NCI-H2171 (cell line): ENCODE measurements at places on chromosomes 6 and 20.

DNA sequence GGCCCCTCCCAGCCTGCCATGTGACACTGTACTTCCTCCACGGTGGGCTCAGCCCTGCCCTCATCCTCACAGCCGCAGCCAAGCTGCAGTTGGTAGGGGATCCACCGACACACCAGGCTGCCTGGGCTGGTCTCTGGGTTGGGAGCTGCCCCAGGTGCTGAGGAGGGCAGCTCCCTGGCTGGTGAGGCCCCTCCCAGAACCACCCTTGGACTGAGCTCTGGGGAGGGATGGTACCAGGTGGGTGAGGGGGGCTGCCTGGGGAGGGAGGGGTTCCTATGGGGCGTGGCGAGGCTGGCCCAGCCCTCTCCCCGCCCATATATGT, 185 bp upstream of the TNFRSF6B start:
- no peak for DNase-seq

- no peak for DNase-seq
Measured at GRCh38 chr6:34238585-34239499, 2.2 kb downstream of the HMGA1 start.

- DNase-seq = no peak
Measured at GRCh38 chr6:138400326-138400725, 3.7 kb upstream of the HEBP2 start.

DNA sequence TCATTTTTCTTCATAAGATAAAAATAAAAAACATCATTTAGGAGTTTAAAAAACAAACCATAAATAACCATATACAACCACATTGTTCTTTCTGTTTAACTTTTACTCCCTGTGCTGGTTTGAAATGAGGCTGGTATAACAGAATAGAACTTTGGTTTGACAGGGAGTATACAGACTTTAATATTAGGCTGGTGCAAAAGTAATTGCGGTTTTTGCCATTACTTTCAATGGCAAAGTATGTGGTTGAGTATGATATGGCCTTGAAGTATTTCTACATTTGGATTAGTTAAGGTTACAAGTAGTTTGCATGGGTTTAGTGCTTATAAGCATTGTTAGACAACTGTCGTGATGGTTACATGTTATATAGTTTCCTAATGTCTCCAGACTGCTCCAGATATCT, 29.0 kb upstream of the COL10A1 start:
- no peak for DNase-seq

- DNase-seq = no peak
Measured at GRCh38 chr20:14197097-14197496, 140.3 kb downstream of the FLRT3 start.

GRCh38 chr20:58078741-58079522, 149.5 kb downstream of the ANKRD60 start:
- DNase-seq = no peak

GRCh38 chr6:42970871-42971612, 7.9 kb downstream of the PEX6 start:
- no peak for DNase-seq

DNA sequence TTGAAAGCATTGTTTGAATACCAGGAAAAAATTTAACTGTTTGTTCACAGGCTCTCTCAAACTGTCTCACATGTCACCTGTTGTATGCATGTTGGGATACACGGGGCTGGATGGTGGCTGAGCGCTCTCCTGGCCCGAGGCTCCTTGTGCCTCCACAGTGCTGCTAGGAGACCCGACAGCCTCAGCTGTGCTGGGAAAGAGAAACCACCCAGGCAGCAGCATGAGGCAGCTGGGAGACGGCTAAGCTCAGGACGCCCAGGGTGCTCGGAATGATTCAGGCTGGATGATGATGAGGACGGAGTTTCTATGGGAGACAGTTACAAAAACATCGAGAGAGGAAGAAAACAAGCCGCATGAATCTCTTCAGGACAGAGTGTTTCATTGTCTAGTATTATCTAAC, 278.0 kb upstream of the CDH4 start:
- DNase-seq = no peak

GRCh38 chr6:147287869-147288271, 83.7 kb downstream of the STXBP5 start:
- no peak for DNase-seq

DNA sequence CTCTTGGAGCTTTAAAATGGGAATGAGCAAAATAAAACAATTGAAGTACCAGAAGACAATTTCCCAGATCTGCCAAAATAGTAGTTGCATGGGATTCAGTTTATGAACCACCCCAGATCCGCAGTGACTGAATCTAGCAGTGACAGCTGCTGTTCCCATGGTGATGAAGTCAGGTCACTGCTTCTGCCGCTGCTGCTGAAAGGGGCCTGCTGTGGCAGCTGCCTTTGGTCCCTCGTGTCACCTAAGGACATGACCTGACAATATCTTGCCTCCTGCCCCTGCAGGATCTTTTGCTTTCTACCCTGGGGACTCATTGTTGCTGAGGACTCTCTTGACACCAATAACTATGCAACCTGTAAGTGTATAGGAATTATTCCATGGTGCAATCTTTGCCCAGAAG, 34.3 kb upstream of the OGFRL1 start:
- peak; percentile 66 for DNase-seq

GRCh38 chr20:22915512-22915911, 119.6 kb upstream of the SSTR4 start:
- DNase-seq = no peak

- no peak for DNase-seq
Measured at GRCh38 chr6:113402544-113402943, 454.6 kb upstream of the MARCKS start.

DNA sequence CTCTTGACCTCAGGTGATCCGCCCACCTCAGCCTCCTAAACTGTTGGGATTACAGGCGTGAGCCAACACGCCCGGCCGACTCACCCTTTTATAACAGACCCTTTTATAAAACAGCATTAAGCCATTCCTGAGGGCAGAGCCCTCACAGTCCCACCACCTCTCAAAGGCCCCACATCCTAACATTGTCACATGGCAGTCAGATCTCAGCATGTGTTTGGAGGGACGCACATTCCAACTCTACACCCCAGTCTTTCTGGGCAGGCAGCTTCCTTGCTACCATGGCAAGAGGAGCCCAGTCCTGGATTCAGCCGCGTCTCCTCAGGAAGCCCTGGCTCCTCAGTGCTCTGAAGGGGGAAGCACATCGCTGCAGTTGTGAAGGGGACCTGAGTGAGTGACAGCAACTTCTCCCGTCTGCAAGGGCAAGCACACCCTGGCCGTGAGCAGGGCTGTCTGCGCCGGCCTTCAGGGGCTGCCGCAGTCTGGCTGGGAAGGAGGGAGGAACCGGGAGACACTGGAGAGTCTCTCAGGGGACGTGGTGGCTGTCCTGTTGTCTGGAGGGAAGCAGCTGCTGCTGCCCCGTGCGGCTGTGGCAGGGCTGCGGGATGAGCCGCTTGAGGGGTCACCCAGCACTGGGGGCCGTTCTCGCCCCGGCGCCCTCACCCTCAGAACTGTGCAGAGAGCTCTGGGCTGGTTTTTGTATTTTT, 15.9 kb downstream of the OSBPL2 start:
- DNase-seq = no peak

DNA sequence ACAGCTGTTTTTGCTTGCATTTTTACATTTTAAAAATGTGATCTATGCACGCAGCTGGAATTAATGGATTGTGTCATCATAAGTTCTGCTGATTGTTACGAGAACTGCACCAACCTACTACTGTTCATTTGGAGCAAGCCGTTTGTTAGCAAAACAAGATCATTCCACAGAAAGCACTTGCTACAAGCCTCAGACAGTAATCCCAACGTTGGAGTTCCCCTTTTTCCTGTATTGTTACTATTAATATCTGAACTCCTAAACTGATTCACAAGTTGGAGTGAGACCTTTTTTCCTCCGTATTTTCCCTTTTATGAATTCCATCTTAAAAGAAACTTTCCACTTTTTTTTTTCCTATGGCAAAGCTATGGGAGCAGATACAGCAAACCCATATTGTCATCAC, 3.5 kb downstream of the TENT5A start:
- DNase-seq = no peak

- no peak for DNase-seq
Measured at GRCh38 chr6:98787961-98788360, 46.4 kb upstream of the POU3F2 start.

DNA sequence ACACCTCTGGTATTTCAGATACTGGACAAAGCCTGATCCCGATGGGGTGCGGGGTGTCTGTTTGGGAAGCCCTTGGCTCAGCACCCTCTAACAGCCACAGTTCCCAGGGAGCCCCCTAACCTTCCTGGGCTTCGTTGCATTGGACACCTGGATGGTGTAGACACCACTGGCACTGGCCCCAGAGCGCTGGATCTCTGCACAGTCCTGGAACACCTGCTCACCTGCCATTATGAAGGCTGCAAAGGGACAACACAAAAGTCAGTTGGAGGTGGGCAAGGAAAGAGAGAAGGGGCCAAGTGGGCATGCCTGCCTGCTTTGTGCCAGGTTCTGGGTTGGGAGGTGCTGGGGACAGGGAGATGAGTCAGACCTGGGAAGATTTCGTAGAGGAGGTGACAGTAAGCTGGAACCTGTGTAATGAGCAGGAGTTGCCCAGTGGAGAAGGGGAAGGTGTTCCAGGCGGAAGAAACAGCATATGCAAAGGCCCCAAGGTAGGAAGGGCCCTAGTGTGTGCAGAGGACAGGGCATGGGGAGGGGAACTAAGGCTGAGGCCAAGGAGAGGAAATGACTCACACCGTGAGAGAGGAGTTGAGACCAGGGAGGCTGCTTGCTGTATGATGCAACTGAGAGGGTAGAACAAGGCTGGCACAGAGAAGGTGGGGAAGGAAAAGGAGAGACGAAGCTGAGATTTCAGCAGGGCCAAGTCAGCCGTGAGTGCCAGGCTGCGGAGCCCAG, 34.9 kb downstream of the ANGPT4 start:
- DNase-seq = no peak

GRCh38 chr20:1037039-1037438, 34.9 kb upstream of the RSPO4 start:
- DNase-seq = no peak

GRCh38 chr6:97399208-97399607, 116.2 kb upstream of the MMS22L start:
- no peak for DNase-seq

DNA sequence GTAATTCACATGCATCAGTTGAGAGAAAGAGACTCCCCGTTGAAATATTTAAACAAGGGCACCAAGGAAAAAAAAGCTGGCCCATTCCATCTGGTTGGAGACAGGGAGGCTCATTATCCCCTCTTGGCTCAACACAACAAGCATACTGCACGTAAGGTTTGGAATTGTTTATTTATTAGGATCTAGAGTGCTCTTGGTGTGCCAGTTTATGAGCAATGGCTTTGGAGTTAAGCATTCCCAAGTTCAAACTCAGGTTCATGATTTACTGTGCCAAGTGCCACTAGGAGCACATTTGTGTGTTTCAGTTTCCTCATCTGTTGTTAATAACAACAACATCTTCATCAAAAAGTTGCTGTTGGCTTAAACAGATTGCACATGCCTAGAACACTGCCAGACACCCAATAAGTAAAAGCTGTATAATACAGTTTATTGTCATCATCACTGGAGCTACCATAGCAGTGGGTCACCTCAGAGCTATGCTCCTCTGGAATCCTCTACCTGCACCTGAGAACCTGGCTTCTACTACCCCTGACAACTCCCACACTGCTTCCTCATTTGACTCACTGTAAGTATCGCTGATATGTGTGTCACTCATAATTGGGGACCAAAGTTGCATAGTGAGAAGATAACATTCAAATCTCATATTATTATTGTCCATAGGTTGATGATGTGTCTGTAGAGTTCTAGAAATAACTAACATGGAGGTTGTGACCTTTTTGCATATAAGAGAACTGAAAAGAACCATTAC, 5.4 kb downstream of the SLC17A3 start:
- no peak for DNase-seq
